ENCODE measurements at places on chromosomes 2 and 18.

GRCh38 chr2:37575780-37576179, 95.7 kb downstream of the CDC42EP3 start:
- no peak for DNase-seq

DNA sequence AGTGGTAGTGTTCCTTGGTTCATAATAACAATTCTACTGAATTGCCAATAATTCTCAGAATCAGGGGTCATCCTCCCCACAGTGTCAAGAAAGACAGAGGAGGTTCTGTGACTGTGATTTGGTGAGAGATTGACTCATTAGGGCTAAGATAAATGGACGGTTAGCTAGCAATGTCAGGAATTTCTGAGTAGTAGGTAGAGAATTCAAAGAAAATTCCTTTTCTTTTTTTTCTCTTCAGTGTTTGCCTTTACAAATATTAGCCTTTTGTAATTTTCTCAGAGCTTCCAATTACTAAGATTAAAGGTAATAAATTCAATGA, 16.8 kb upstream of the CRIM1 start:
- no peak for DNase-seq

GRCh38 chr18:79216176-79216575, 147.0 kb downstream of the ATP9B start:
- no peak for DNase-seq

DNA sequence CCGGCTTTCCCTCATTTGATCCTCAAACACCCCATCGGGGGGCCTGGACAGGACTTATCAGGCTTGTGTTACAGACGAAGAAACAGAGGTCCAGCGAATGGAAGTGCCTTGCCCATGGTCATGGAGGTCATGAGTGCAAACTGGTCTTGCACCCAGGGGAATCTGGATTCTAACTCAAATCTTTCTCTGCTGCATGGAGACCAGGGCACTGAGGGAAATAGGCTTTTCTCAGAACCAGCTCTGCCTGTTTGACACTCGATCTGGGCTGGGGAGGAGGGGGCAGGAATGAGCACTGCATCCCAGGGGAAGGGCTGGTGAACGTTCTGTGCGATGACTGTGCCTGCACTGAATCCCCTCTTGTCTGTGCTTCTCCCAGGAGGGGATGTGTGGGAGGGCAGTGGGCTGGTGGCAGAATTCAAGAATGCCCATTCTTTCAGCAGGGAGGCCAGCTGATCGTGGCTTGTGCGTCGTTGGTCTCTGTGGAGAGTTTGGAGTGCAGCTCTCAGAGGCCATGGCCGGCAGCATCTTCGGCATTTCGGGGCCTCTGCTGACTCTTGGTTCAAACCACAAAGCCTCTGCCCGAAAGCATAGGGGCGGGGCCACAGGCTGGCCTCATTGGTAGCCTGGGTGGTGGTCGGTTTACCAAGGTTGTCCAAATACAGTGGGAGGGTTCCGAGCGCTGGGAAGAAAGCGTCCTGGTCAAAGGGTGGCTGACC, 171.6 kb downstream of the DDX1 start:
- no peak for DNase-seq

GRCh38 chr2:3420769-3421397, 41.4 kb downstream of the TRAPPC12 start:
- no peak for DNase-seq

DNA sequence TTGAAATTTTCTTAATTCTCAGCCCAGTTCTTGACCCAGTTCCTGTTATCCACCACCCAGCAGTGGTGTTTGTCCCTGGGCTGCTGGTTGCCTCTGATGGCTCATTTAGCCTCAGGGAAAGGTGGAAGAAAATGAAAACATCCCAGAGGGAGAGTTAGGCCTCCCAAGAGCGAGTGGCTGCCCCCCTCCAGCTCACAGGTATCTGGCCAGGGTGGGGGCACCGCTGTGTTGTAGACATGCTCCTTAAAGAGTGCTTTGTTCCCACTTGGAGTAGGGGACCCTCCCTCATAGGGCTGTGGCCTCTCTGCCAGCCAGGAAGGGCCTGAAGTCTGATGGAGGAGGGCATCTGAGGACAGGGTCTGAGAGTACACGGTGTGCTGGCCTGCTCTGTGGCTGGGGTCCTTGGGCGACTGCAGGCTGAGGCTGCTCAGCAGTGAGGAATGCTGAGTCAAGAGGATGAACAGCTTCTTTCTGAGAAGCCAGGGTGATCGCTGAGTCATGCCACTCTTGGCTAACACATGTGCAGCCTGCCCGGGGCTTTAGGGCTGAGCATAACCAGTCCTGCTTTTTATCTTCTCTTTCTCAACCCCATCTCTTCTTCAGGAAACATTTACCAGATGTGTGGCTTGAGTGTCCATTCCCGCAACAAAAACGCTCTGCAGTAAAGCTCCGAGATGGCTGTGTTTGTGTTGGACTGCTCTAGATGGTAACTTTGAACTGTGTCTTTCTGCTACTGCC, 72.3 kb downstream of the IL1R2 start:
- peak; percentile 91 for DNase-seq

DNA sequence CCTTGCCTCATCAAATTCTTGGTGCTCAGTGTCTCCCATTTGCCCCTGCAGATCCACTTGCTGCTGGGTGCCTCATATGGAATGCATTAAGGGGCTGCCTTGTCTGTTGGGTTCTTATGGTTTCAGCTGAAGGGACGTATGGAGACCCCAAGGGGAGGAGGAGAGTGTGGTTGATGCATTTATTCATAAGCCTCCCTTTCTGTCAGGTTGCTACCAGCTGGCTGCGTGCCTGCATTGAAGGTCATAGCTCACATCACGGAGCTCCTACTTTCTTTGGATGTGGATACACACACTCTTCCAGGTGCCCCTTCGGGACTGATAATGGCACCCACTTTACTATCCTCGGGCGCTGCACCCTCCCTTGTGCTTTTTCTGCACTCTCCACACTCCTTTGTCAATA, 377.9 kb downstream of the SLC4A3 start:
- DNase-seq, result no peak

DNA sequence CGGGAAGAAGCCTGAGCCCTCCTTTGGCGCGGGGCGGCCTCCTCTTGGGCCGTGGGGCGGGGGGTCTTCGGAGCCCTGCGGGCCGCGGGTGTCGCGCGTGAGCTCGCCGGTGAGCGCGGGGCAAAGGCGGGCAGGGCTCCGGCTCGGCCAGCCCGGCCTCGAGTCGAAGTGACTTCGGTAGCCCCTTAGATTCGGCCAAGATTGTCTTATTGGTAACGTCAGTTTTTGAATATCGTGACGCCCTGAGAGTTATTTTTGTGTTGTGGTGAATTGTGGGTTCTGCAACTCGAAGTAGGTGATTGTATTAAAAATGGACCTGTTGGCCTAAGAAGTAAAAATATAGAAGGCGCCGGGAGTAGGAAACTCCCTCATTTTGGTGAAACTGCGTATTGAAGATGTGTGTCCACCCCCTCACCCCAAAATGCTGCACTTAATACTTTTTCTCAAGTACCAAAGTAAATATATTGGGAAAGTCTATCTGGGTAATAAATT, 669 bp downstream of the MARCHF7 start:
- DNase-seq, result peak; percentile 42

- DNase-seq, result no peak
These were observed 24.1 kb downstream of the ENOSF1 start for GRCh38 chr18:688323-688722.
